ENCODE measurements at places on chromosomes 4 and X. TPM values are rescaled to one million over a fixed set of nuclear protein-coding genes. Genes with fewer than 3 reads are reported as not detected.
A peak's percentile ranks its signal among the peaks of the same experiment; 100 is the strongest.

DNA sequence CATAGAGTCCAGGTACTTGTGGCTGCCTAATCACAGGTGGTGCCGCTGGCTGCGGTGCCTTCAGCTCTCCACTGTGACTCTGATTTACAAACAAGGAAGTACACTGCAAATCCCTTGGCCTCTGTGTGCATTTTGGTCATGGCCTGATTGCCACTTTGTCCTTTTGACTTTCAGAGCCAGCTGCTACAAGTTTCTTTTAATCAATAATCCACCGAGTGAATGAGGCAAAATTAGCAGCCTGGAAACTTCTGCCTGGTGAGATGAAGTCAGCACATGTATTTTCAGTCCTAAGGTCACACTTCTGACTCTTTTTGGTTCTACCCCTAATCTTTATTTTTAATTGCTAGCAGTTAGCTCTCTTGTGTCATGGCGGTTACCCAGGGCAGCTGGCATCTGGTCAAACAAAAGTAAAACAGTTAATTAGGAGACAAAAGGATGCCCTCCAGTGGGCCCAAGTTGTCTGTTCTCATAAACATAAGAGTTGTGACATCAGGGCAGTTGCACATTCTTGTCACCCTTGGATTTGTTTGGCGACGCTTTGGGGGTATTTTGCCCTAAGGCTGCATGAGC, 62.3 kb upstream of the LNX1 start:
- peak; percentile 64 for DNase-seq

DNA sequence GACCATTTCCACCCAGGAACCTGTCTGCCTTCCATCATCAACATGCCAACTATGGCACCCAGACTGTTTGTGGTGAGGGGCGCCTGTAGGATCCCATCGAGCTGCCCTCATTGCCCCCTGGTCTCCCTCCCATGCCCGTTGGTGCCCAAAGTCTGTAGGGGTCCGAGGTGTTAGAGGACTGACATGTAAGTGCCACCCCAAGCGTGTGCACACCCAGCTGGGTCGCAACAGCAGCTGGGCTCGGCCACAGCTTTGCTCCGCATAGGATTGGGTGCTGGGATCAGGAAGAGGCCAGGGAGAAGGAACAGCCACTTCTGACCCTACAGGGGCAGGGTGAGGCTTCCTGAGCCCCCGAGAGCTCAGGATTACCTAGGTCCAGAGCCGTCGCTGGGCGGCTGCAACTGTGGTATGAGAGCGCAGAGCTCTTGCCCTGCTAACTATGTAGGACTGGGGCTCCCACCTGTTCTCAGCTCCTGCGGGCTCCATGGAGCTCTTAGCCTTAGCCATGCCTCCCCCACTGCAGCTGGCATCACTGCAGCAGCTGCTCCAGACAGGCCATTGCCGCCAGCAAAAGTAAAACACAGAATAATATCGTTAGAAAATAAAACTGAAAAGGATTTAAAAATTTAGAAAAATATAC, 1160.3 kb downstream of the FSTL5 start:
- DNase-seq = no peak

GRCh38 chr4:180280726-180281297, 1962.4 kb upstream of the TENM3 start:
- no peak for DNase-seq

- no peak for DNase-seq
Measured at GRCh38 chrX:75151827-75152592, 4.1 kb downstream of the ABCB7 start.

- DNase-seq = peak; percentile 61
Measured at GRCh38 chr4:129641179-129641578, 545.2 kb downstream of the C4orf33 start.

DNA sequence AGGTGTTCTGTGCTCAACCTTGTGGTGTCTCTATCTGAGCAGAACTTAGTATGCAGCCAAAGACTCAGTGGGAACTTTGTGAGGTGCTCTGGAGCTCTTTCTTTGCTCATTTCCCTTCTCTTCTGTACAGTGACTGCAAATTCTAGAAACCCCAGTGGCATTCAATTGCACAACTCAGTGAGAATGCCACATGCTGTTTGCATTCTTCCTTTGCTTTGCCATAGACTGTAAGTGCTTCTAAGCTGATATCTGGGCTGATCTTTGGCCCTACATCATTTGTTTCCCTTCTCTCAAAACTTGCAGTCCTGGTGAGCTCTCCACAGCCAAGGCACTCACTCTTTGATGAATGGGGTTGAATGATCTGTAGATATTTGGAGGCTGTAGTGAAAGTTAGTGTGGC, 7.0 kb downstream of the PNMA3 start:
- no peak for DNase-seq

GRCh38 chr4:13527192-13527980, 16.9 kb downstream of the NKX3-2 start:
- DNase-seq = no peak

DNA sequence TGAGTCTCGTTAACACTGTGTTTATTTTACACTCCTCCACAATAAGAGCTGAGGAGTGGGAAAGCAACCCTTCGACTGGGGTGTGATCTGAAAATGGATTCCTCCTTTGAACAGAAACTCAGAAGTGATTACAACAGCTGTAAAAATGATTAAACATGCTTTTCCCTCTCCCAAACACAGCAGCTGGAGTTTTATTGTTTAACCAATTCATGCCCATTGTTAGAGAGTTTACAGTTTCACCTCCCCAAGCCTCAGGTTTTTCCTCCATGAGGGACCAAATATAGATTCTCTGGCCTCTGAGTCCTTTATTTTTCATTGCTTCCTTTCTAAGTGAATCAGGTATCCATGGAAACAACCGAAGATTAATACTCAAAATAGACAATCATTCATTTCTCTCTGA, 263.0 kb upstream of the TAPT1 start:
- DNase-seq = no peak

DNA sequence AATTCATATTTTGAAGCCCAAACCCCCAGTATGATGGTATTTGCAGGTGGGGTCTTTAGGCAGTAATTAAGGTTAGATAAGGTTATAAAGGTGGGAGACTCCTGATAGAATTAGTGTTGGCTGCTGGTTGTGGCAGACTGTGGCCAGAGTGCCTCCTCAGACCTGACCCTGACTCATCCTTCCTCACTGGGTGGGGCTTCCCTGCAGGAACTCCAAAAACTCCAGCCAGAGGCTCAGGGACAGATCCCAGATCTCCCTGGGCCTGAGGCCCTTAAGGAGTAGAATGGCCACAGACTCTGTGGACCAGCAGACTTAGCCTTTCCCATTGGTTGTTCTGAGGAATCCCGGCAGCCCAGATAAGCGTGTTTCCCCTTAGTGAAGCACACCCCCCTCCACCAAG, 463.0 kb upstream of the CPEB2 start:
- DNase-seq = no peak

DNA sequence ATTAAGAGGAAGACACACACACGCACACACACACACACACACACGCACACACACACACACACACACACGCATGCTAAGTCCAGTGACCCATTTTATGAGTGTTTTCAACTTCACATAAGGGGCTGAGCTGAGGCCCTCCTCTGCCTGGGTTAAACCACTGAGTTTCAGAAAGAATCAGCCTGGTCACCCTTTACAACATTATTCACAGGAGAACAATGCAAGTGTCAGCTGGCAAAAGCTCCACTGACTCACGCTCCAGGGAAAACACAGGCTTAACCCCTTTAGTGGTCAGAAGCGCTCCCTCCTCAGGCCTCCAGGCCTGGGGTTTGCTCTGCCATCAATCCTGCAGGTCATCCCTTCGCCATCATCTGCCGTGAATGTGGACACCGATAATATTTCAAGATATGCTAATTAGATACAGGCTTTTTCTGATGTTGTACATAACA, 46.9 kb downstream of the ACOX3 start:
- DNase-seq = no peak

Gene MAP7D2
- total RNA-seq = 0.09 TPM

Gene CABS1
- not detected for total RNA-seq

Gene H2BW2
- total RNA-seq = not detected

Gene FAM241A
- total RNA-seq = 0.61 TPM
